ENCODE measurements at places on chromosomes 2 and 18. TPM values are rescaled to one million over a fixed set of nuclear protein-coding genes. Genes with fewer than 3 reads are reported as not detected.

The ATP6V1C2 gene
- not detected for total RNA-seq

The UGT1A6 gene
- 0.09 TPM for total RNA-seq

The ARHGAP28 gene
- 221 TPM for total RNA-seq

The TMEFF2 gene
- total RNA-seq: 4.7 TPM

The VAMP5 gene
- total RNA-seq: 33.8 TPM

The ITGA6 gene
- 4.0 TPM for total RNA-seq

DNA sequence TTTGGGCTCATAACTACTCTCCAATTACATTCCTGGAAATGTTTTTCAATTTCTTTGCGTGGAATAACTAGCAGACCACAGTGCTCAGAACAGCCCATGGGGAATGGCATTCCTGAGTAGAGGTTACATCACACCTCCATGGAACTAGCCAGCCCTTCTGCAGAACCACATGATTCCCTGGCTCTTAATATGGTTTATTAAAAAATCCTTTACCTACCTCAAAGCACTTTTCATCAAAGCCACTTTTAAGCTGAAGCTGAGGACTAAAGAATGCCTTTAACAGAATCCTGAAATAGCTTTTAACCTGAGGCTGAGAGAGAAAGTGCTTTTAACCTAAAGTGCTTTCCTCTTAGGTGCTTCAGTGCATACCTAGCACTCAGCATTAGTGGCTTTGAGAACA is 376.3 kb downstream of the ARHGAP15 start:
- DNase-seq: peak; percentile 10

DNA sequence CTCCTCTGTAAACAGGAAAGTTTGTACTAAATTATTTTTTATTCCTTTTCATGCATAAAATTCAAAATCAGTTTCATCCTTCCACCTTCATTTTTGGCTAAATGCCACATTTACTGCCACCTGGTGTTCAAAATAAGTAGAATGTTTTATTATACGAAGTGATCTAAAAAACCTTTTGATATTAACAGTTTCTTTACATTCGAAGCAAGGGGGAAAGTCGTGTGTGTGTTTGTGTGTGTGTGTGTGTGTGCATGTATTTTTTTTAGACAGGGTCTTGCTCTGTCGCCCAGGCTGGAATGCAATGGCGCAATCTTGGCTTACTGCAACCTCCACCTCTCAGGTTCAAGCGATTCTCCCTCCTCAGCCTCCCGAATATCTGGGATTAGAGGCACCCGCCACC is 9.0 kb upstream of the SCN9A start:
- peak; percentile 65 for DNase-seq

- DNase-seq: no peak
These were observed 89.8 kb downstream of the MRO start for GRCh38 chr18:50729986-50730385.

- peak; percentile 53 for DNase-seq
These were observed 75.5 kb downstream of the SLC39A10 start for GRCh38 chr2:195732574-195732973.

GRCh38 chr2:239898292-239898925 is 126.7 kb downstream of the NDUFA10 start:
- DNase-seq: no peak

DNA sequence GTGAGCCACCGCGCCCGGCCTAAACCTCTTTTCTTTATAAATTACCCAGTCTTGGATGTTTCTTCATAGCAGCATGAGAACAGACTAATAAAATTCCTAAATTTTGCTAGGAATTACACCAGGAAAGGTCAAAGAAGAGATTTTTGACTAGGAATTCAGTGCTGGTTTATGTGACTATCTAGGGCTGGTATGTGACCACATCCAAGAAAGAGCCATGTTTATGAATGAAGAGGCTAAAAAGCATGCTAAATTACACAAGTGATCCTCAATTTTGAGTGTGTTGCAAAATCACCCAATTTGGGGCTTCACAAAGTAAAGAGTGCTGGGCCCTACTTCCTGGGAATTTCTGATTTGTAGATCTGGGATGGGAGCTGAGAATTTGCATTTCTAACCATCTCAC is 123.6 kb downstream of the CSRNP3 start:
- DNase-seq: no peak

GRCh38 chr2:191184457-191184856 is 33.7 kb upstream of the STAT4 start:
- no peak for DNase-seq

DNA sequence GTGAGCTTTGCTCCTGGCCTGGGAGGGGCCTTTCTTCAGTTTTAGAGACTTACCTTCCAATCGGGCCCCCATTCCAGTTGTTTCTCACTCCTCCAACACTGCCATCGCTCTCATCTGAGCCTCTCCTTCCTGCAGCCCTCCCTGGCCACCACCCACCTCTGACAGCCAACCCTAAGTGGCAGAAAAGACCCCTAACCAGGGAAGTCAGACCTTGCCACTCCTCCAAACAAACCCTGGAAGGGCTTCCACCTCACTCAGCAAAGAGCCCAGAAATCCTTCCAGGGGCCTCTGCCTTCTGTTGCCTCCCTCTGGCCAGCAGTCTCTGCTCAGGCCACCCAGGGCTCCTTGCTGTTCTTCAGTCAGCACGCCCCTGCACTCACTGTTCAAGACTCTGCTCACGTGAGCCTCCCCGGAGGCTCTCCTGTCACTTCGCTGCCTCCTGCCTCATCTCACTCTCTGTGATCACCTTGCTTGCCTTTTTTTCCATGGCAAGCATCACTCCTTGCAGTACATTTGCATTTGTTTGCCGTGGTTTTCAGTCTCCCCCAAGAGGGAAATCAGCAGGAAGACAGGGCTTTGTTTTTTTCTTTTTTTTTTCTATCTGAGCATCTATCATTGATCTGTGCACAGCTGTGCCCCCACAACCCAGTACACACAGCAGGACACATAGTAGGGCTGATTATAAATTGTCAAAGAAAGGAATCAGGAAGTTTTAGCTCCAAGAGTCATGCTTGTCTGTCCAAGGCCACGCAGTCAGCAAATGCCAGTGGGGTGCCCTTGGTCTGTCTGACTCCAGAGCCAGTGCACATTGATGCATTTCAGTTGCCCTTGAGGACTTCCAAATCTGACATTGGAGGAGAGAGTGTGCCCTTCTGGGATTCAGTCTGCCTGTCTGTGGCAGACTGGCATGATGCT is 83.9 kb downstream of the INHBB start:
- no peak for DNase-seq

DNA sequence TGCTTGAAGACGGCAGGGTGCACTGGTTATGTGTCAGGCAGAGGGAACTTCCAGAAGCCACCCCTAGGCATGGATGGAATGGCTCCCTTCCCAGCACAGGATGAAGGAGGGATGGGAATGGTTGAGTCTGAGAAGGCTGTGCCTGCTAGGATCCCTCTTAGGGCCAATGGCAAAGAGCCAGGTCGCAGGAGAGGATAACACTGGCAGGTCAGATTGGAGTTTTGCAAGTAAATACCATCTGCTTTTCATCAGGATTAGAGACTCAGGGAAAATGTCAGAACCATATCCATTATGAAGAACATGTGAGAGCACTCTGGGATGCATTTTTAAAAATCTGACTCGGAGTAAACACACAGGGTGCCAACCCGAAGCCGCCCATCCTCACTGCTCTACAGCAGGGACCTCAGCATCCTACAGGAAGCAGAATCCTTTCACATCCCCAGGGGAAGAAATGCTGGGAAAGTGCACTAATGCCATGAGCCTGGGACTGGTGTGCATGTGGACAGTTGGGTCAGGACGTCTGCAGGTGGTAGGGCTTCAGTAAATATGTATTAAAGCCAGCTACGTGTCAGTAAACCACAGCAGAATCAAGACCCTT is 139.9 kb downstream of the MYT1L start:
- DNase-seq: no peak

DNA sequence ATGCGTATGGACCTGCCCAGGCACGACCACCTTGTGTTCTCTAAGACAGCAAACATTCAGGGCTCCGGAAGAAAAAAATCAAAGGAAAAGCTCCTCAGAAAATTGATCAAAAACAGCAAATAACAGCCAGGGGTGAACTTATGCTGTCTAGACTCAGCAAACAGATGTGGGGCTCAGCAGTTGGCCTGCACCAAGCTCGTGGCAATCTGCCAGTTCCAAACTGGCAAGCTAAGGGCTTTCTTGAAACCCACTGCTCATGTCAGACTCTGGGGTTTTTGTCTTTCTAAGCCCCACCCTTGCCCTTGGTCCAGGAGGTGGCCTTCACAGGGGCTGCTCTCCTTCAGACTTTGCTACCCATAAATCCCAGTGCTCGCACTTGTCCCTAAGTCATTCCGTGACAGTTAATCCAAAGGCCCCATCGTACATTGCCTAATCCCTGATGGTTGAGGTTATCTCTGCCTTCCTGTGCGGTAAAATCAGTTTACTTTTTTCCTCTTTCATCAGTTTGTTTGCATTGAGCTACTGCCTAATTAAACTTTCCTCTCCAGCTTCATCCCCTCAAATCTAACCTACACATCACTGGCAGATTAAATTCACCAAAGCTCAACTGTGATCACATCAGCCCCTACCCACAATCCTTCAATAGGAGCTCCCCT is 408.0 kb downstream of the LRATD1 start:
- DNase-seq: no peak

GRCh38 chr2:10646153-10646552 is 43.6 kb downstream of the NOL10 start:
- no peak for DNase-seq

- peak; percentile 40 for DNase-seq
These were observed 107.2 kb upstream of the L3MBTL4 start for GRCh38 chr18:6521803-6522418.

GRCh38 chr18:35071819-35072247 is 30.6 kb downstream of the MAPRE2 start:
- peak; percentile 52 for DNase-seq

- peak; percentile 83 for DNase-seq
These were observed 276.6 kb downstream of the MREG start for GRCh38 chr2:215736653-215737290.

All from fibroblast of the aortic adventitia (primary cell).